ENCODE measurements at places on chromosomes 6 and 20.

GRCh38 chr6:159828074-159828473 lies 28.0 kb downstream of the PNLDC1 start:
- no peak overlapping the region for H3K4me3 ChIP-seq
- no peak overlapping the region for H3K27ac ChIP-seq
- no peaks in the 10 kb centered on the region for H3K4me1 ChIP-seq
- DNase-seq = no peak
- H3K27me3 ChIP-seq = peaks cover 7% of the 10 kb centered on the region

GRCh38 chr20:37773291-37773826 lies 79.5 kb downstream of the CTNNBL1 start:
- peaks cover 8% of the 10 kb centered on the region for H3K4me1 ChIP-seq
- H3K4me3 ChIP-seq = no peak overlapping the region
- DNase-seq = no peak
- H3K27ac ChIP-seq = no peak overlapping the region

- H3K4me3 ChIP-seq = no peak overlapping the region
- no peaks in the 10 kb centered on the region for H3K36me3 ChIP-seq
- no peak overlapping the region for H3K27ac ChIP-seq
- peaks cover 2% of the 10 kb centered on the region for H3K27me3 ChIP-seq
- DNase-seq = no peak
Observed at GRCh38 chr20:50654904-50655303, 36.4 kb downstream of the RIPOR3 start.

DNA sequence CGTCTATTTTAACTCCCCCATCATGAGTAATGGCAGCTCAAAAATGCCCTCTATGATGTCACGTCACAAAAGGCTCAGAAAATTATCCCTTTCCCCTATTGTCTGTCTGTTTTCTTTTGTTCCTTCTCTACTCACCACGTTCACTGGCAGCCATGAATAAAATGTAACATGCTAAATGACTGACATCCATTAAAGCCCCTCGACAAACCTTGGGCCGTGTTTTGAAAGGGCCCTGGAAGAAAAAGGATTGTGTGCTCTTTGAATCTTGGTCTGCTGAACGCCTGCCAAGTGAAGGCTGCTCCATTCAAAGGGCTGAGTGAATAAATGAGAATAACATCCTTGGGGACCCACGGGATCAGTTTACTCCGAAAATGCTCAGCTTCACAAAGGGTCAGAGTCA lies 118.7 kb downstream of the RPS12 start:
- no peak for DNase-seq
- H3K27me3 ChIP-seq = peaks cover 21% of the 10 kb centered on the region

DNA sequence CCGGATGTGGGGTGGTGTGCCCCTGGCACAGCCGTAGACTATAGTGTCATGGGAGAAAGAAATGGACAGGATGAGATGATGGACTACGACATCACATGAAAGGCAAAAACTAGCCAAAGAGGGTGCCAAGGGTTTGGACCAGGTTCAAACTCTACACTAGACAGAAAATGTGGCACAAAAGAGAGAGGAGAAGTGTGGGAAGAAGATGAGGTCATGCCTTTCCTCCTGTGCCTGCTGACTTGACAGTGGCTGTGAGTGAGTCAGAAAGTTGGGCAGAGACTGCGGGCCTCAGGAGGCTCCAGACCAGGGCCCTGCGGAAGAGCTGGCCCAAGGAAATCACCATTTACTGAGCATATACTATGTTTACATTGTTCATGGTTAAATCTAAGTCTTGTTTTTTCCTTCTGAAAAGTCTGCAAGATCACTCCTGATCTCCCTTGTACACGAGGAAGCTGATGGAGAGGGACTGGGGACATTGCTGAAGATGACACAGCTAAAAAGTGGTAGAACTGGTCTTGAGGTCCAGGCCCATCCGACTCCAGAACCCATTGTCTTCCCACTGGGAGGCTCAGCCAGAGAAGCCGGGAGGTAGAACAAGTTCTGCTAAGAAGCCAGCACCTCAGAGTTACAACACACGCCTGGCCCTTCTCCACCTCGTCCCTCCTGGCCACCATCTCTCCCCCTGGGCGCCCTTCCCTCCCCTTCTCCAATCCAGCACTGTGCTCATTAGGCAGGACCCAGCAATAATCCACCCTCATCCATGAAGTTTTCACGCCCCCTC lies 35.6 kb downstream of the CNKSR3 start:
- DNase-seq = no peak
- no peaks in the 10 kb centered on the region for H3K36me3 ChIP-seq
- H3K27ac ChIP-seq = no peak overlapping the region
- H3K27me3 ChIP-seq = no peaks in the 10 kb centered on the region

DNA sequence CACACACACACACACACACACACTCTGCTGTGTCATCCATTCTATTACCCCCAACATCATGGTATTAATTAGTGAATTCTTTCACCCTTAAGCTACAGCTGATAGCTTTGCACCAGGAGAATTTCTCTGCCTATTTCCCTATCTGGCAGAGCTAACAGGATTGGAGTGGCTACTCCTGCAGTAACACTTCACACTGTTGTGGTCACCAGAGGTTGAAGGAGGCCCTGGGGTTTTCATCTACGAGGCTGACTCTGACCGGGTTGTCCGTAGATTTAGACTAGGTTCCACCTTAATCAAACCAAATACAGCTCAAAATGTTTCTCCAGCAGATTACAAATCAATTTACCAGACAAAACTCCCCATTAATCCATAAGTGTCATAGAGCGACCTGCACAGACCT lies 69.2 kb upstream of the RIPOR2 start:
- H3K27me3 ChIP-seq = no peaks in the 10 kb centered on the region
- no peaks in the 10 kb centered on the region for H3K36me3 ChIP-seq
- no peak overlapping the region for H3K4me3 ChIP-seq
- DNase-seq = no peak
- peaks cover 68% of the 10 kb centered on the region for H3K4me1 ChIP-seq

GRCh38 chr6:91669154-91669870 lies 1082.4 kb upstream of the MAP3K7 start:
- H3K4me1 ChIP-seq = peaks cover 1% of the 10 kb centered on the region
- no peaks in the 10 kb centered on the region for H3K27me3 ChIP-seq
- no peak overlapping the region for H3K27ac ChIP-seq
- no peaks in the 10 kb centered on the region for H3K36me3 ChIP-seq

- H3K36me3 ChIP-seq = no peaks in the 10 kb centered on the region
- H3K27ac ChIP-seq = no peak overlapping the region
Observed at GRCh38 chr20:44166477-44166876, 20.5 kb downstream of the JPH2 start.

DNA sequence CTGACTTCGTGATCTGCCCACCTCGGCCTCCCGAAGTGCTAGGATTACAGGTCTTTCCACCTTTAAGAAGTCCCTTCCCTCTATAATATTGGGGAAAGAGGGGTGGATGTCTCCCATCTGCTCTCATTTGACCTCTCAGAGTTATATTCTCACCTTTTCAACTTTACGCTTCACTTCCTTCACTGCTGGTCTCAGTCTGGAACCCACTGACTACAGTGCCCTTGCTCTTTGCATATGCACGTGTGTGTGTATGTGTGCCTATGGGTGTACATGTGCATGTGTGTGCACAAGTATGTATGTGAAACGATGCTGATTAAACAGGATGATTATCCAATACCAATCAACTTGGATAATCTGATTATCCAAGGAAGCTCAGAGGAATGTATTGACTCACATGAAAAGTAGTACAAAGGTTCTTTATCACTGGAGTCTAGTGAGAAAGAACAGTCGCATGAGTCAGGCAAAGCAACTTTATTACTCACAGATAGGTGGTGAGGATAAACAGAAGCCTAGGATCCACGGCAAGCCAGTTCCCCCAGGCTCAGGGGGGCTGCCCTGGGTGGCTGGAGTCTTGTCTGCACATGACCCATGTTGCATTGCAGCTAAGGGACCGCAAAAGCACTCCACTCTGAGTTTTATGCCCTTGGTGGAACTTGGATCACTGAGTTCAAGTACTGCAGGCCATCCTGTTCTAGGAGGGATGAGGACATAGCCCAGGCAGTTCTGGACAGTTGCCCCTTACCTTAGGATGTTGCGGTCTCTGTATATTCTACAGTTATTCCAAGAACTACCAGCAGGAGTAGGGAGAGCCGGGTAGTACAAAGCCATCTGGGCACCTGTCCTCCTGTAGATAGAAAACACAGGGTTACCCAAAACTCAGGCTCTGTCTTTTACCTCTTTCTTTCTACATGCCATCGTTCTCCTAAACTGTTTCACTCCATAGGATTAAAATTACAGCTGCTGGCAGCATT lies 50.9 kb downstream of the SNRNP48 start:
- no peaks in the 10 kb centered on the region for H3K36me3 ChIP-seq
- H3K27me3 ChIP-seq = peaks cover 6% of the 10 kb centered on the region
- no peak overlapping the region for H3K4me3 ChIP-seq
- no peak overlapping the region for H3K27ac ChIP-seq

GRCh38 chr6:25010176-25010575 lies 74.4 kb upstream of the RIPOR2 start:
- H3K36me3 ChIP-seq = no peaks in the 10 kb centered on the region
- DNase-seq = no peak
- H3K4me1 ChIP-seq = peaks cover 73% of the 10 kb centered on the region
- no peak overlapping the region for H3K4me3 ChIP-seq

DNA sequence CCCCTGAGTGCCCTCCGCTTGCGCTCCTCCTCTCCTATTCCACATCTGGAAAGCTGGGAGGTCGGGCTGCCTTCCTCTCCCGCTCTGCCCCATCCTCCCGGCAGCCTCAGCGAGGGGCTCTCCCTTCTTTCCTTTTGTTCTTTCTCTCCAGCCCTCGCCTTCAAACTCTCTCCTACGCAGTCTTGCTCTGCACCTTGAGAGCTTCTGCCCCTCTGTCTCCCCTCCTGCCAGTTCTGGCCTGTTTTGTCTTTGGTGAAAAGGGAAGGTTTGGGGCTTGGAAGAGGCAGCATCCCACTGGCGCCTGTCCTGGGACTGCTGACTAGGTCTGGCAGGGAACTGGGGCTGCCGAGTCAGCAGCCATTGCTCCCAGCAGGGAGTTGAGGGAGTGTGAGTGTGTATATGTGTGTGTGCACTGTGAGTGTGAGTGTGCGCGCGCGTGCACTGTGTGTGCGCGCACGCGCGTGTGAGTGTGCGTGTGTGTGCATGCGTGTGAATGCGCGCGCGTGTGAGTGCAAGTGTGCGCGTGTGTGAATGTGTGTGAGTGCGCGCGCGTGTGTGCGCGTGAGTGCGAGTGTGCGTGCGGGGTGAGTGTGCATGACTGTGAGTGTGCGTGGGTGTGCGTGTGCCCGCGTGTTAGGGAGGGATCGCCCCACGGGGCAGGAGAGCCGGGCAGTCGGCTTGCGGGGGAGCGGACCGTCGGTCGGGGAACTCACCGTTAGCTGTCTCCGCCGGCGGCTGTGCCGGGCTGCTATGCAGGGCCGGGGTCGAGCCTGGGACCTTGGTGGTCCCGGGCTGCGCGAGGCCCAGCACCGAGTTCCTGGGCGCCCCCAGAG lies 523 bp downstream of the CPXM1 start:
- no peaks in the 10 kb centered on the region for H3K36me3 ChIP-seq
- no peak for DNase-seq
- H3K4me3 ChIP-seq = peak overlapping the region; percentile 79

DNA sequence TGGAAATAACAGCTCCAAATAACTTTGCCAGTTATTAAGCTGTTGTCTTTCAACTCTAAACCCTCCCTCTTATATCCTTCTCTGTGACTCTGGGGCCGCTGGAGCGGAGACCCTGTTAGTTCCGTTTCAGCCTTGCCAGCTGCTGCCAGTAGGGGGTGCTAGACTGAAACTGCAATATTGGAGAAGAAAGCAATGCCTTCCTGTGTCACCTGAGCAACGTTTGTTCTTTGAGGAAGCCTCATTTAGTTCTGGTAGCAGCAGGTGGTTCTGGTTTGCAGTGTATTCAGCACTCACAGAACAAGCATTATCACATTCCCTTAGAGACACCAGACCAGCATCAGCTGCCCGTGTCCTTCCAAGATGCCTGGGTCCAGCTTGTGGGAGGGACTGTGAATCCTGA lies 22.9 kb upstream of the JAG1 start:
- no peak overlapping the region for H3K27ac ChIP-seq
- no peak for DNase-seq
- H3K27me3 ChIP-seq = peaks cover 5% of the 10 kb centered on the region
- no peaks in the 10 kb centered on the region for H3K4me1 ChIP-seq

GRCh38 chr6:130216620-130217019 lies 6.1 kb downstream of the SAMD3 start:
- DNase-seq = no peak
- no peaks in the 10 kb centered on the region for H3K27me3 ChIP-seq
- no peak overlapping the region for H3K4me3 ChIP-seq

- no peaks in the 10 kb centered on the region for H3K36me3 ChIP-seq
- no peak for DNase-seq
- no peaks in the 10 kb centered on the region for H3K4me1 ChIP-seq
Observed at GRCh38 chr6:113364766-113365165, 492.4 kb upstream of the MARCKS start.
